OCI-LY7 (cell line): ENCODE measurements at places on chromosomes 7 and 10.

- DNase-seq: no peak
Measured at GRCh38 chr7:80128918-80129317, 5.7 kb upstream of the GNAI1 start.

DNA sequence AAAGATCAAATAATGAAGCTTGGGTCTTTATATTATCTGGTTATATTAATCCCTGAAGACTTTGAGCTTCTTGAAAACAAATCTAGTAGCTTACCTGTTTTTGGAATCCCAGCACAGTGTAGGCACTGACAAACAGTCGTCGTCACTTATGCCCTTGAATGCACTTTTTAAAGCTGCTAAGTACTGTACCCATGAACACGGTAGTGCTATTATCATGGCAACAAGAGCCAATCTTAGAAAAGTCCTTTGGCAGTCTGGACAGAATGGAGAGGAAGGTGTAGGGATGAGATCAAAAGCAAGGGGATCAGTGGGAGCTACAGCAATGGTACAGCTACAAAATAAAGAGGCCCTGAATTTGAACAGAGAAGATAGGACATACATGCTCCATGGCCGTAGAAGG is 9.4 kb downstream of the SLC25A13 start:
- no peak for DNase-seq

- no peak for DNase-seq
Measured at GRCh38 chr7:117686311-117686935, 186.8 kb downstream of the CTTNBP2 start.

GRCh38 chr7:25857376-25858067 is 294.5 kb upstream of the NFE2L3 start:
- no peak for DNase-seq

GRCh38 chr10:114181971-114182370 is 2.8 kb downstream of the TDRD1 start:
- DNase-seq: no peak

DNA sequence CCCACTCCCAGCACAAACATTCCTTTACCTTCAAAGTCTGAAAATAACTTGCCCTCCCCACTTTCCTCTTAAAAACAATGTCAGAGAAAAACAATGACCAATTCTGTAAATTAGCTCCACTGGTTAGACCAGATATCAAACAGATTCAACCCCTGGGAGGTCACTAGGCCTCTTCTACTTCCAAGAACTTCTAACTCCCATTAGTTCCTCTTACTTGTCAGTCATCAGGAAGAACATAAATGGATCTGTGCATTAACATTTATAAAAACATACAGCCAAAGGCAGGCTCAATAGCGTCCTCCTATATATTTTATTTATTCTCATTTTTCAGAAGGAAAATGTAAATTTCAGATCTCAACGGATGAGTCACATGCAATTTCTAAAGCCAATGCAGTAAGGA is 2.2 kb downstream of the ELAPOR2 start:
- no peak for DNase-seq
